HuH-7.5 (cell line): ENCODE measurements at places on chromosomes 6 and 20.

GRCh38 chr6:1378065-1379016, 11.0 kb upstream of the FOXF2 start:
- DNase-seq: no peak

DNA sequence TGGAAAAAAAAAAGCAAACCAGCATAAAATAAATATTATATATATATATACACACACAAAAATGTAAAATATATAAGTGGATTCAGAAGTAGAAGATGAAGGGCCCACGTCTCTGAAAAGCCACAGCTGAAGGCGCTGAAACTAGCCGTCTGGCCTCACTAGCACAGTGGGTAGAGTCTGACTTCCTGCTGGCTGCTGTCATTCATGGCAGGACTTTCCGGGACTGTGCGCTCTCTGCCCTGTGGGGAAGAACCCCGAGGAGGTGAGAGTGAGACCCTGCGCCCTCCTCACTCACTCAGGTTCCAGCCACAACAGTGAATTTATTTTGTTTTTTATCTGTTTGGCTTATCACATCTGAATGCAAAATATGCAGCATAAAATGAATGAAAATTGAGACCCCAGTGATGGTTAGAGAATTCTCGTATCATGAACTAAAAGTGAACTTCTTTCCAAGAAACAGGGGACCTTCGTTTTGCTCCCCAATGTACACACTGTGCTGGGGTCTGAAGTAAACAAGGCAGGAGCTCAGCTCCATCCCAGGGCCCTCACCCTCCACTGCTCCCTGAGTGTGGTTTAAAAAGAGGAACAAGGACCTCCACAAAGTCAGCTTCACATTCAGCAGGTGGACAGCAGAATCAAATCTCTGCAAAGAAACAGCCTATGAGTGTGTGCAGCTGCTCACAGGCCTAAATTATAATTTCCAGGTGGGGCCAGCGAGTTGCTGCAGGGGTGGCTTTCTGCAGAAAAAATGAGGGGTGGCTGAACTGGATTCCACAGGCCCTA, 1.3 kb upstream of the RAMACL start:
- DNase-seq: no peak

DNA sequence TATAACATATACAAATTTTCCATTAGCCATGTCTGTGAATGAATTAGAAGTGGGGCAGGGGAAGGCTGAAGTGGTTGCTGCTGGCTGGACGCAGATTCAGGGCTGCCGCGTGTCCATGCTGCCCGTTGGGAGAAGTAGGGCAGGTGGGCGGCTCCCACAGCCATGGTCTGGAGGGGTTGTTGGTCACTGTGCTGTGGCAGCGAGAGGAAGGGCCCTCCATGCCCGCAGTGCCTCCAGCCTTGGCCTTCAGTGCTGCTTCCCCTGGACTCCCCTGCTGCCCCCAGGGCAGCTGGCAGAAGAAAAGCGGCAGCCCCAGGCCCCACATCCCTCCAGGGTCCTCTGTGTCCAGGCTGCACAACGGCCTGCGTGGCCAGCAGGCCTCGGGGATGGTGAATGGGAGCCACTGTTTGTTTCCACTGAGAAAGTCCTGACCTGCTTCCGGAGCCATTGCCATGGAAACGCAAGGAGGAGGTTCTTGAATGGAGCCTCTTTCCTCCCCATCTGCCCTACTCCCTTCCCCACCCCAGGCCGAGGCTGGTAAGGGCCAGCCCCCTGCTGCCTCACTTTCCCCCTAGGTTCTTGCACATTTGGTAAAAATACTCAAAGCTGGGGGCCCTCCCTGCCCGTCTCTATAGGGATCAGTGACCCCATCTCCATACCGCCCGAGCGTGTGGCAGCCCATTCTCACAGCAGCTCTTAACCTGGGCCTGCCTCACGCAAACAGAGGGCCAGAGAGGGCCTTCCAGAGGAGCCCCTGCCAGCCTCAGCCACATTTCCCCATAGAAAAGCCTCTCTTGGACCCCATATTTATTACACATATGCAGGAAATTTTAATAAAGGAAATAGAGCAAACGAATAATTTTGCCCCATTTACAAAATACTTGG, 113.3 kb downstream of the SASH1 start:
- no peak for DNase-seq

GRCh38 chr6:43541774-43542471, 25.0 kb downstream of the POLR1C start:
- DNase-seq: no peak

- no peak for DNase-seq
These were observed 6.2 kb downstream of the RWDD2A start for GRCh38 chr6:83199173-83199862.

DNA sequence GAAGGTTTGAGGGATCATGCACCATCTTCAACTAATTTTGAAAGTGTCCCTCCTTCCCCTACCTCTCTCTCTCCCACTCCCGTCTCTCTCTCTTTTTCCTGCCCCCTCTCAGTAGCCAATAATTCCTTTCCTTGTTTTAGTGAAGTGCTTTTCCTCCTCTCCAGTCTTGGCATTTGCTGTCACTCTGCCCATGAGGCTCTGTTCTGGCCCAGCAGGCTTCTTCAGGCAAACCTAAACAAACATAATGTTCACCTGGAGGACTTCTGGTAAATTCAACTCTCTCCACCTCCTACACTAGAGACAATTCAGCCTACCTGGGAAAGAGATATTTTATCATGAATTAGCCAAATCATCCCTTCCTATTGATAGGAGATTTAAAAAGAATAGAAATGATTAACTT, 320.4 kb upstream of the RNF24 start:
- no peak for DNase-seq

- DNase-seq: no peak
These were observed 114.2 kb upstream of the BEND6 start for GRCh38 chr6:56840467-56841380.

- no peak for DNase-seq
These were observed 25.1 kb upstream of the ENPP1 start for GRCh38 chr6:131782764-131783163.

- no peak for DNase-seq
These were observed 183.2 kb downstream of the CDH4 start for GRCh38 chr20:61435184-61435822.

GRCh38 chr20:45047581-45048119, 53.3 kb downstream of the KCNS1 start:
- DNase-seq: no peak

DNA sequence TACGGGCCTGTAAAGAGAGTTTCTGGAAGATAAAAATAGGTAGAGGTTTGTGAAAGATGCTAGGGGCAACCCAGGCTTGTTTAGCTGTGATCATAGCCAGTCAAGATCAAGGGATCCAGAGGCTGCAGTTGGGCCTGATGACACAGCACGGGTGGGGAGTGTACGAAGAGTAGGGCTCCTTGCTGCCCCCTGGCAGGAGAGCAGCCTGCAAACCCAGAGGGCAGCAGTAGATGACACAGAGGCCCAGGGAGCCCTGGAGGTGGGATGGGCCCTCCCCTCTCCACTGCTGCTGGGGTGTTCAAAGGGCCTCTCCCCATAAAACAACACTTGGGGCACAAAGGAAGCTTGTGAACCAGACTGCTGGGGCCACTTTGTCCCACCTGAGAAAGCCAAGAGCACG, 47.2 kb downstream of the VEGFA start:
- no peak for DNase-seq

DNA sequence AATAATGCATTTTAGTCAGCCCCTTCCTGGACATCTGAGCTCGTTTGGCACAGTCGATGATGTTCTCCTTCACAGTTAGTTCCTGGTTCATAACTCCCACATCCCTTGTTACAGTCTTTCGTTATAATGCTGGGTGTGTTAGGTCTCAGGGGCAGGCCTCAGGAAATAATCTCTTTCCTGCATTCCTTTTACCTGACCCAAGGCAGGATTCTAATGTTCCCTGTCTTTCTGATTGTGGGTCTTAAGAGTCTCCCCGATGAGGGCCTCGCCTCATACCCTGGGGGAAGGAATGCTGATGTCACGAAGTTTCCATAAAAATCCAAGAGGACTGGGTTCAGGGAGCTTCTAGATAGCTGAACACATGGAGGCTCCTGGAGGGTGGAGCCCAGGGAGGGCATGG, 104.0 kb upstream of the CARMIL1 start:
- DNase-seq: no peak

GRCh38 chr20:62949962-62950361, 2.5 kb upstream of the SLC17A9 start:
- no peak for DNase-seq

GRCh38 chr20:36090223-36090622, 64.3 kb upstream of the EPB41L1 start:
- no peak for DNase-seq

DNA sequence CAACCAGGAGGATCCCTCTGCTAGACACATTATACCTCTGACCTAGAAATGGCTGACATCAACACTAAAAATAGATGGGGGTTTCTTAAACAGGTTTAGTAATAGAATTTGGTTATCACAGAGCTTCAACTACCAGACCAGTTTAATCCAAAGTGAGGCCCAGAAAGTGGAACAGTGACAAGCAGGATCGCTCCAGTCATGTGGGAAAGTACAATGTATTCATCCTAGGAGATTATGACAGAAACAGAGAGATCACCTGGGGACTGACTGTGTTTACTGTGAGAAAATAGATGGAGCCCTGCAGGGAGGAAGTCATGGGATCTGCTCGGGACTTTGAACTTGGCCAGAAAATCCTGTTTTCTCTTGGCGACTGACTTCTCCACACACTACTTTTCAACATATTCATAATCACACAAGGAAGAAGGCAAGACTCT, 238.7 kb upstream of the SOX4 start:
- DNase-seq: no peak

DNA sequence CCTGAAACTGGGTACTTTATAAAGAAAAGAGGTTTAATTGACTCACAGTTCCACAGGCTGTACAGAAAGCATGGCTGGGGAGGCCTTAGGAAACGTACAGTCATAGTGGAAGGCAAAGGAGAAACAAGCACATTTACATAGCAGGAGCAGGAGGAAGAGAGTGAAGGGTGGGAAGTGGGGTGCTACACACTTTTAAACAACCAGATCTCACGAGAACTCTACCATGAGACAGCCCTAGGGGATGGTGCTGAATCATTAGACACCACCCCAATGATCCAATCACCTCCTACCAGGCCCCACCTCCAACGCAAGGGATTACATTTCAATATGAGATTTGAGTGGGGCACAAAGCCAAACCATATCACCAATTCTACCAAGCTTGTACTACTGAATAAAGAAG, 7.4 kb upstream of the FNDC1 start:
- no peak for DNase-seq

- no peak for DNase-seq
These were observed 410.3 kb upstream of the SLC35B3 start for GRCh38 chr6:8845690-8846089.

DNA sequence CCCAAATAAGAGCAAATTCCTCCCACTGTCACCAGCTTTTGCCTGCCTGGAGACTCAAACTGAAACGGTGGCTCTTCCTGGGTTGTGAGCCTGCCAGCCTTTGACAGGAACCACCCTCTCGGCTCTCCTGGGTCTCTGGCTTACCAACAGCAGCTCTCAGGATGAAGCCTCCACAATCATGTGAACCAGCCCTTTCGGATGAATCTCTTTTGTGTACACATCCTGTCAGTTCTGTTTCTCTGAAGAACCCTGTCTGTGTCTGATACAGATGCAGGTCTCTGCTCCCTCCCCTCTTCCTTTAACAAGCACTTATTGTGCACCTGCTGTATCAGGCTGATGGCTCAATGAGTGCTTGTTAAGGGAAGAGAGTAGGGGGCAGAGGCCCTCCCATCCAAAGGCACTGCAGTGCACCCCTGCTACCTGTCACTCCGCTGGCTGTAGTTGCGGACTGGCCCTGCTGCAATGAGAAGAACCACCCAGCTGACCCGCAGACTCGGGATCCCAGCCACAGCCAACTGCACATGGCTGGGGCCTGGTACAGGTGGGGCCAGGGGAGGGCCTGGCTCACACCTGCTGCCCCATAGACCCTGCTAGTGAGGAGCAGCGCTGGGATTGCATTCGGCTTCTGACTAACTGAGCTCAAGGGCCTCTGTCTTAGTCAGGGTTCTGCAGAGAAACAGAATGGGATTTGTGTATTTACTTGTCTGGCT, 120.1 kb upstream of the PMEPA1 start:
- no peak for DNase-seq

- no peak for DNase-seq
These were observed 88.9 kb upstream of the FOXP4 start for GRCh38 chr6:41457303-41457670.

DNA sequence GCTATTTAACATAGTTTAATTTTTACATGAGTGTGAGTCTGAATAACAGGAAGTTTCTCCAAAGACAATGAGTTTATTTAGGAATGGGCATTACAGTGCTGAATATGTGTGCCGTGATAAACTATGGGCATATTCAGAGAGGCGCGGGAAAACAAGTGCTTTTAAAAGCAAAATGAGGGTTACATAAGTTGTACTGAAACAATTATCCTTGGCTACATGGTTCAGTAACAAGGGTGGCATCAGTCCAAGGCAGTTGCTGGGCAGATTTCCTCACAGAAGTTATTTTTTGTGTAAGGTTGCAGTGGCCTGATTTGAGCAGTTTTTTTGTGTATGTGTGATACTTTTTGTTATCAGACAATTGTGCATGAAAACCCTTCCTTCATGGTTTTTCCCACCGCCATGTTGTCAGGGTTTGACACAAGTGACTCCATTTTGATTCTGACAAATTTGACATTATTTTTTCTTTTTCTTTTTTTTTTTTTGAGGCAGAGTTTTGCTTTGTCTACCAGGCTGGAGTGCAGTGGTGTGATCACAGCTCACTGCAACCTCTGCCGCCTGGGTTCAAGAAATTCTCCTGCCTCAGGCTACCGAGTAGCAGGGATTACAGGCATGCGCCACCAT, 22.3 kb upstream of the PXDC1 start:
- DNase-seq: no peak

- DNase-seq: no peak
These were observed 12.5 kb downstream of the NELFCD start for GRCh38 chr20:58993332-58994248.

DNA sequence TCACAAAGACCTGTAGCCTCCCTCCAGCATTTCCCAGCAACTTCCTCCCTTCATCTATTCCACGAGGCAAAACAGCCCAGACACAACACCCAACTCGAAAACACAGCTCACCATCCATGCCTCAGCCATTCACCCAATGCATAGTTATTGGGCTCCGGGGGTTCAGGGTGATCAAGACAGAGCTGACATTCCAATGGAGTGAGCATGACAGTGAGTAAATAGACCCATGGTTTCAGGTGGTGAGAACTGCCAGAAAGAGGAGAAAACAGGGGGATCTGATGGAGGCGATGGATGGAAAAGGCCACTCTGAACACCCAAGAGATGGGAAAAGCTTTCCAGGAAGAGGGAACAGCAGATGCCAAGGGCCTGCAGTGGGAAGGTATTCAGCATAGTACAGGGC, 5.9 kb downstream of the CASS4 start:
- DNase-seq: no peak

DNA sequence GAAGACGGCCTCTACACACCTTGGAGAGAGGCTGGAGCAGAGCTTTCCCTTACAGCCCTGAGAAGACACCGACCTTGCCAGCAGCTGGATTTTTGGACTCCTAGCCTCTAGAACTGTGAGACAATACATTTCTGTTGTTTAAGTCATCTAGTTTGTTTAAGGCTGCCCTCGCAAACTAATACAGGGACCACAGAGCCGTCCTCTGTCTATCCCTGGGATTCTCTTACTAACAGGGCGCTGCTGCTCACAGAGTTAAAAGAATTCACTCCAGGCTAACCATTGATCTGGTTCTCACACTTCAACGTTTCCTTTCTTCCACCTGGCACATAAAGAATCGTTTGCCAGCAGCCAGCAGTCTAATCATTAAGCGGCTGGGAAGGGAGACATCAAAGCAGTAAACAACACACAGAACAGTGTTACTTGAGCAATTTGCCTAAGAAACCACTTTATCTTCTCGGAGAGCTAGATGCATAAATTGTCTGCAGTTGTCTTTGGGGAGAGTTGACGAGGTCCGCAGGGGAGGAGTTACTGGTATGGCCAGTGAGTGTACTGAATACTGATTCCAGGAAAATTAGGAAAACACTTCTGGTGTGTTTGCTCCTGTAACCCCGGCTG, 103.5 kb upstream of the AKAP12 start:
- no peak for DNase-seq
